ENCODE measurements at places on chromosomes 5 and 9.

DNA sequence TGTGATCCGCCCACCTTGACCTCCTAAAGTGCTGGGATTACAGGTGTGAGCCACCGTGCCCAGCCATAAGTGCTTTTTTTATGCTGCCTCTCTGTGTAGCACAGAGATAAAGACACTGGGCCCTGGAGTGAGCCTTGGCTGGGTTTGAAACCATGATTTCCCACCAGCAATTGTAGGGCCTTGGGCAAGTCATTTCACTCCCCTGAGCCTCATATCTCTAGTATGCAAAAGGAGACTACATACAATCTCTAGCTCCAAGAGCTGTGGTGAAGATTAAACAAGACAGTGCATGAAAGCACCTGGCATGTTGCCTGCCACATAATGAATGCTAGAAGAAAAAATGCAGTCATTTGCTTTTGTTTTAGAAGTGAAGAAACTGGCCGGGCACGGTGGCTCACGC is 3.9 kb downstream of the FABP6 start:
- no peak for DNase-seq

- no peak for DNase-seq
Measured at GRCh38 chr5:91469517-91470165, 86.5 kb upstream of the ARRDC3 start.

DNA sequence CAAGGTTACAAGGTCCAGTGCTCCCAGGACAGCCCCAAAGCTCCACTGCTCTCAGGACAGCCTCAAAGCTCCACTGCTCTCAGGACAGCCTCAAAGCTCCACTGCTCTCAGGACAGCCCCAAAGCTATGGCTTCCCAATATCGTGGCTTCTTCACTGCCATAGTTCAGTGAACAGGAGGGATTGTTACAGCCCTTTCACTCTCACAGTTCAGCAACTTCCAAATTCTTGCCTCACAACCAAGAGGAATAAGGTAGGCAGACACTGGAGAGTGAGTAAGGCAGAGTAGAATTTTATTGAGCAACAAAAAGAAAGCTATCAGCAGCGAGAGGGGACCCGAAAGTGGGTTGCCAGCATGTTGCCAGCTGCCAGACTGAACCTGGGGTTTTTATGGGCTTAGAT is 277.6 kb downstream of the CDH10 start:
- no peak for DNase-seq

DNA sequence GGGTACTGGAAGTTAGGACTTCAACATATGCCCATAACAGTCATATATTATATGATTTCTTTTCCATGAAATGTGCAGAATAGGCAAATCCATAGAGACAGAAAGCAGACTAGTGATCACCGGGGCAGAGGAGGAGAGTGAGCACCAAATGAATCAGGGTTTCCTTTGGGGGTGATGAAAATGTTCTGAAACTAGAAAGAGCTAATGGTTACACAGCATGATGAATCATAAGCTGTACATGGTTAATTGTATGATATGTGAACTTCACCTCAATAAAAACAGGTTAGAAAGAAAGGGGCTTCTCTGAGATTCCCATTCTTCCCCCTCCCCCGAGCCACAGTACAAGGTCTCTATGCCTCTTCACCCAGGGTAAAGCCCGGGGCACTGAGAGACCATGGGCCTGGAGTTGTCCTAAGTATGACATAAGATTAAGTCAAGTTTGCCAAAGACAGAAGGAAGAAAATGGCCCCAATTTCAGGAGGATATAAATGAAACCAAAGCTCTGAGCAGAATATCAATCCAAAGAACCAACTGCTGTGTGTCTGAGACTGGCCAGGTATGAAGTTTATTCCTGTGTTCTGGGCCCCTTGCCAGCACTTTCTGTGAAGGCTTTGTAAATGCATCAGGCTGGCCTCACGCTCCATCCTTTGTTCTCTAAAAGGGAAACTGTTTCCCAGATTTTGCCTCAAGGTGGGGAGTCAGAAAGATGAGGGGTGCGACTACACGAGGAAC is 243.8 kb downstream of the CDK5RAP2 start:
- no peak for DNase-seq

DNA sequence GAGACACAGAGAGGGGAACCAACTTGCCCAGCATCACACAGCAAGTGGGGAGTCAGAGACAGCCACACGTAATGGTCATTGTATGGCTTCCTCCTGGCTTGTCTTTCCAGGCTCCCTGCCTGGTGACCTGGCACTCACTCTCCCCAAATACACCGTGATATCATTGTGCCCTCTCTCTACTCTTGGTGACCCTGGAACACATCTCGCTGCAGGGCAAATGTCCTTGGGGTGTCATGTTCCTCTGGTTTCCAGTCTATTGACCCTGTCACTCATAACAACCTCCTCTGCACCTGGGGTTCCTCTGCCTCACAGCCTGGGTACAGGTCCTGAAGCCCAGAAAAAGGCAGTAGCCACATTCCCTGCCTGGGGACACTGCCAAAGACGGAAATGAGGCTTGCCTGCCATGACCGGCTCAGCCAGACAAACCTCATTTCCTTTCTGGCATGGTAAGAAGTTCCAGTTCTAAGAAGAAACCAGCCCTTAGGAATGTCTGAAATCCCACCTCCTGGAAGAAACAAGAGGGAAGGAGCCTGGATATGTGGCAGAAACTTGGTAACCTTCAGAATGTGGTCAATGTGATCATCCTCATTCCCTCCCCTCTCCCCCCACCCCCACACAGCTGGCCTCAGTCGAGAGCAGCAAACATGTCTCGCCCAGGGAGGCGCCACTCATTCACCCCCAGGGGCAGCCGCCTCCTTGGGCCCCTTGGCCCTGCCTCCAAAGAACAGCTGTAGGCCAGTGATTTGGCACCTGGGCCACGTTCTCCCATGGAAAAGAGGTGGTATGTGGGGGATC is 30.6 kb upstream of the SMU1 start:
- DNase-seq = no peak

DNA sequence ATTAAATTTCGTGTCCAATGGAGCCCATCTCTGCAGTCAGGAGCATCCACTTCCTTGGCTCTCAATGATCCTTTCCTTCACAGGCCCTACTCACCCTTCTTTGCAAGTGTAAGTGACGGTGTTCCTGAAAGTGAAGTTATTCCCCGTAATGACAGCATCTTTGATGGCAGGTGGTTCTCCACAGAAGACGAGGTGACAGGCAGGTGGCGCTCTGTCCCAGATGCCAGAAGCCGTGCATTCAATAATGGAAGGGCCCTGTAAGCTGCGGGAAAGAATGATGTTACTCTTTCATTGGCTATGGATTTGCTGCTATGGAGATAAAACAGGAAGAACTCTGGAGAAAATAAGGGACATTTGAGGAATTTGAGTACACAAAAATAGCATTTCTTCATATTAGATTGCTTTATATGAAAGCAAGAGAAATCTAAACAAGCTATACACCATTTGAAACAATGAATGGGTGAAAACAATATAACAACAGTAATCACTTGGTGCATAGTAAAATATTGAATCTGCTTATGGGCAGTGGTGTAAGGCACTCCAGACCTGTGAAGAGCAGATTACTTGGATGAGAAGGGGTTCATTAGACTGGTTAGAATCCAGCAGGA is 89.9 kb upstream of the TXNDC8 start:
- no peak for DNase-seq

DNA sequence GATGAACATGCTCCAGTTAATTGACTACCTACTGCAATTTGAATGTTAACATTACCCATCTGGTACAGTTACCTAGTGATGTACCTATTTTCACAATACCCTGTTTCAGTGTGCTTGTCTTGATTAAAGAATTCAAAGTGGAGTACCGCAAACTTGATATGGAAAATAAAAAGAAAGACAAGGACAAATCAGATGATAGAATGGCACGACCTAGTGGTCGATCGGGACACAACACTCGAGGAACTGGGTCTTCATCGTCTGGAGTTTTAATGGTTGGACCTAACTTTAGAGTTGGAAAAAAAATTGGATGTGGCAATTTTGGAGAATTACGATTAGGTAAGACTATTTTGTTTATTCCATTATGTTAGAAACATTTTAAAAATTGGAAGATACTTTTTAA is 33.5 kb downstream of the CSNK1G3 start:
- DNase-seq = no peak

GRCh38 chr5:150582241-150583109 is 58.0 kb upstream of the SYNPO start:
- DNase-seq = no peak

GRCh38 chr5:14105718-14106410 is 37.3 kb upstream of the TRIO start:
- DNase-seq = peak; percentile 92

DNA sequence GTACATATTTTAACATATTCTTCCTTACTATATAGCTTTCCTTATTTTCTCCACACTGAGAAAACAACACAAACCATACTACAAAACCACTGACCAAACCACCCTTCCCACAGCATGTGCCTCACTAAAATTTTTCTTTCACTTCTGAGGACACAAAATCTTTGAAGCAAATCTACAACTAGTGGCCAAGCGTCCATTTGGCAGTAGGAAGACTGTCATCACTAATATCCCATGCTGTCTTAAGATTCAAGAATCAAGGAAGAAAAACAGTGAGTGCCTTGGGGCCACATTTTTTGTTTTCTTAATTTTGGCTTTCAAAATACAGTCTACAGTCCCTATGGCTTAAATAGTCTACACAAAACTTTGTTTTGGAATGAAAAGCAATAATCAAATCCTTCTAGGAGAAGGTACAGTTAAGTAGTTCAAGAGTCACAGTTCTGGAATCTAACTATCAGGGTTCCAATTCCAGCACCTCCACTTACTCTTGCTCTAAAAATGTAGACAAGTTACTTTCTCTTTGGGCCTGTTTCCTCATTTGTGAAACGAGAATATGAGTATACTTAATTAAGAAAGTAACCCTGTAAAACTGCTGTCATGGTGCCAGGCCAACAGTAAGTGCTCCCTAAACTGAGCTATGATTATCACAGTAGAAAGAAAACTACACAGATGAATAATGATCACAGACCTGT is 227.9 kb downstream of the BNC2 start:
- DNase-seq = no peak

All from SW 1271 (cell line).